ENCODE measurements at places on chromosomes 11 and 22. TPM values are rescaled to one million over a fixed set of nuclear protein-coding genes. Genes with fewer than 3 reads are reported as not detected.

DNA sequence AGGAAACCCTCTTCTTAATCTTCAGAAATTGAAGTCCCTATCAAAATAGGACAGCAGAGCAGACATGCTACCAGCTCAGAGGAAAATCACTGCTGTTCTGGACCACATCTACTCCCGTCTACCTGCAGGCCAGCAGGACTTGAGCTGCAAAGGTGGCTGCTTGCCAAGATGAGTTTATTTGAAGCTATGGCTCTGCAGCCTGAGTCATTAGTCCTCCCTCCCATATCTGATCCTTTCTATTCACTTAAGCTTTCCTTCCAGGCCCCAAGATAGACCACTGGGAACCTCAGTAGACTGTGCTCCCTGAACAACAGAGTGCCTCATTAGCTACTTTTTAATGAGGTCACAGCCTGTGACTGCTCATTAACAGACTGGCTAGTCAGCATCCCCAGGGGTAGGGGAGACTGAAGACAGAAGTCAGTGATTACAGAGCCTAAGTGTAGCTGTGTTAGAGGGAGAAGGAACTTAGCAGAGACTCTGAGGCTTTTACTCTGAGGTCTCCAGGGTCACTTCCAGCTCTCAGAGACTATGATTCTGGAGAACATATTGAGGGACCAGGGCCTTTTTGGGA is 6.8 kb upstream of the OR10A2 start:
- H3K4me3 ChIP-seq, result no peak overlapping the region
- no peaks in the 10 kb centered on the region for H3K4me1 ChIP-seq
- H3K36me3 ChIP-seq, result no peaks in the 10 kb centered on the region
- no peak overlapping the region for H3K27ac ChIP-seq

DNA sequence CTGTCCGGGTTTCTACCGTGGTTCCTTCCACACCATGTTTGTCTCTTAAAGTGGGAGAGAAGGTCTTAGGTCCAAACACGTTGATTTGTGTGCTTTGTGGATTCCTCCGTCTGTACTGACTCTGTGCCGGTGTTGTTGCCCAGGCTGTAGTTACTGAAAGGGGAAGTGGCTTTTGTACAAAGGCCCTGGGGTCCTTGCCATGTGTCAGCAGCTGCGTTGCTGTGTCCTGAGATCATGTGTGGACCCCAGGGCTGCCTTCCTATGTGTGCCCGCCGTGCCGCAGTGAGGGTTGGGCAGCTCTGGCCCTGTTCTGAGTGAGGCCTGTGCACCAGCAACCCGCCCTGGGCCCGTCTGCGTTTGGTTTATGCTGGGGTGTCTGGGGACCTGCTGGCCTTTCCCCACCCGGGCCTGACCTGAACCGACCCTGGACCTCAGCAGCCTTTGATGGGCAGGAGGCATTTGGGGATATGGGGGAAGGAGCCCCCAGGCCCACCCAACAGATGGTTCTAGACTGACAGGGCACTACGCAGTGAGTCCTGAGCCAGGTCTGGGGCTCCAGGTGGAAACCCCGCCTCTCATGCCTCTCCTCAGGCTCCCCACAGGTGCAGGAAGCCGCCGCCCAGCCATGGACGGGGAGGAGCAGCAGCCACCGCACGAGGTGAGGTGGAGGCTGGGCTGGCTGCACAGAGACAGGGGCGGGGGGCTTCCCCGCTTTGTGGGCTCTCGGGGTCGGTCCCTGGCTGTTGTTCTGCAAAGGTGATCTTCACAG is 6.9 kb downstream of the TRABD start:
- peaks cover 2% of the 10 kb centered on the region for H3K36me3 ChIP-seq
- H3K4me1 ChIP-seq, result peaks cover 29% of the 10 kb centered on the region
- H3K4me3 ChIP-seq, result no peak overlapping the region
- H3K27ac ChIP-seq, result no peak overlapping the region

DNA sequence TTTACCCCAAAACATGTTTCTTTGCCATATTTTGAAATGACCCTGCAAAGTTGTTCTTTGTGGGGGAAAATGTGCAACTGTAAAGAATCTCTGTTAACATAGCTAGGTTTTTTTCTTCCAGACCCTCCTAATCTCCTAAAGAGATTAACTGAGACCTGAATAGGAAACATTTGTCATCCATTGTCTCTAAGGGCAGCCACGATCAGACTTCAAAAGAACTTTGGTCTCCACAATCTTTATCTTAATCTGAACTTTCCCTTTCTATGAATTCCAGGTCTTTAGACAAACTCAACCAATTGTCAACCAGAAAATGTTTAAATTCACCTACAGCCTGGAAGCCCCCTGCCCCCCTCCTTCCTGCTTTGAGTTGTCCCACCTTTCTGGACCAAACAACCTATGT is 4.6 kb upstream of the LGALS12 start:
- no peaks in the 10 kb centered on the region for H3K4me1 ChIP-seq
- H3K4me3 ChIP-seq, result no peak overlapping the region
- H3K27ac ChIP-seq, result no peak overlapping the region
- DNase-seq, result no peak
- H3K27me3 ChIP-seq, result no peaks in the 10 kb centered on the region
- H3K36me3 ChIP-seq, result no peaks in the 10 kb centered on the region

GRCh38 chr11:2298131-2298794 is 3.5 kb downstream of the C11orf21 start:
- peaks cover 14% of the 10 kb centered on the region for H3K27me3 ChIP-seq
- no peak for DNase-seq
- no peak overlapping the region for H3K27ac ChIP-seq
- no peaks in the 10 kb centered on the region for H3K36me3 ChIP-seq
- peaks cover 35% of the 10 kb centered on the region for H3K4me1 ChIP-seq

DNA sequence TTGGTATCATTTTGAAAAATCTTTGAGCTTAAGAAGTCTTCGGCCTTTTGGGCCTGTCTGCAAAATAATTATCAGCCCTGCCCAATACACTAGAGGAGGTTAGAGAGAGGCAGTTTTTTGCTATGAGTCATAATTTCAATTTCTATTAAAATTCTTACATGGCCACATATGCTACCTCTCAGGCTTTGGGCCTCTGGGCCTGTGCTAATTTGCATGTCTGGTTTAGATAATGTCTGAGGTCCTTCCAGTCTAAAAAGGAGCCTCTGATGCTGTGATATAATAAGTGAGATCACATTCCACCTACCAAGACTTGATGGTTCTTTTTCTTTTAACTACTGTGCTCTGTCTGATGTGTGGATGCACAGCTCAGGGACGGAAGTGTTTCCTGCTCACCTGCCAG is 70.8 kb downstream of the KCNJ1 start:
- H3K27me3 ChIP-seq, result peaks cover 29% of the 10 kb centered on the region
- H3K36me3 ChIP-seq, result no peaks in the 10 kb centered on the region
- H3K4me1 ChIP-seq, result no peaks in the 10 kb centered on the region
- H3K27ac ChIP-seq, result no peak overlapping the region
- H3K4me3 ChIP-seq, result no peak overlapping the region

GRCh38 chr11:109747839-109748238 is 325.8 kb downstream of the C11orf87 start:
- DNase-seq, result no peak
- H3K27ac ChIP-seq, result no peak overlapping the region
- H3K36me3 ChIP-seq, result no peaks in the 10 kb centered on the region
- no peaks in the 10 kb centered on the region for H3K27me3 ChIP-seq
- H3K4me3 ChIP-seq, result no peak overlapping the region

DNA sequence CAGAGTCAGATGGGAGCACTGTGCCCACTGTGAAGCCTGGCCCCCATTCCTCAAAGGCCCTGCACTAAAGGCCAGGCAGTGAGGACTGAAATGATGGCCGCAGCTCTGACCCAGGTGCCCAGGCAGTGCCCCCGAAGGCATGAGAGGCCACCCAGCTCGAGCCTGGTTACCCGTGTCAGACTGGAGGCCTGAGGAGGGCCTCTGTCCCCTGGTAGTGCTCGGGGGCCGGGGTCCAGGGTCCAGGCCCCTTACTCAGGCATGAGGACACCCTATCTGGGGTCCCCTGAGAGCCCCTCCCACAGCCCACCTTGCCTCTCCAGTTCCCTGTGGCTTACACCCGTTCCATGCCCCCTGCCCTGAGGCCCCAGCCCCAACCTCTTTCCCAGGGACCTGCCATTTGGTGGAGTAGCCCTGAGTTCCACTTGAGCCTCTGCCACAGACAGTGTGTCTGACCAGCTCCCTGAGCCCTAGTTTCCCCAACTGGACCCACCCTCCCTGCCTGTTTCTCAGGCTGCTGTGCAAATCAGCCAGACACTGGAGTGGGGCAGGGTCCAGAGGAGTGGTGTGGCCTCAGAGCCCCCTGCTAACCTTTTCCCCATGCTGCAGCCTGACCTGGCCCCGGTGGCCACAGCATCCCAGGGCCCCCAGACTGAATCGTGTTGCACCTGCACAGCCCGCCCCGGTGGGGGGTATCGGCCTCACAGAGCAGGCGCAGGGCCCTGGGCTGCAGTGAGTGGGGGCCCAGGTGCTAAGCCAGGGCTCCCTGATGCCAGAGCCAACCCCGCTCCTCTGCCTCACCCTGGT is 10.8 kb upstream of the ANKRD13D start:
- H3K4me3 ChIP-seq, result no peak overlapping the region
- H3K27me3 ChIP-seq, result no peaks in the 10 kb centered on the region
- H3K4me1 ChIP-seq, result peaks cover 20% of the 10 kb centered on the region
- H3K27ac ChIP-seq, result peak overlapping the region; percentile 85

- no peak overlapping the region for H3K4me3 ChIP-seq
- no peak for DNase-seq
- H3K27ac ChIP-seq, result no peak overlapping the region
- H3K27me3 ChIP-seq, result no peaks in the 10 kb centered on the region
- no peaks in the 10 kb centered on the region for H3K4me1 ChIP-seq
- no peaks in the 10 kb centered on the region for H3K36me3 ChIP-seq
Observed at GRCh38 chr11:92416971-92417725, 192.5 kb downstream of the FAT3 start.

DNA sequence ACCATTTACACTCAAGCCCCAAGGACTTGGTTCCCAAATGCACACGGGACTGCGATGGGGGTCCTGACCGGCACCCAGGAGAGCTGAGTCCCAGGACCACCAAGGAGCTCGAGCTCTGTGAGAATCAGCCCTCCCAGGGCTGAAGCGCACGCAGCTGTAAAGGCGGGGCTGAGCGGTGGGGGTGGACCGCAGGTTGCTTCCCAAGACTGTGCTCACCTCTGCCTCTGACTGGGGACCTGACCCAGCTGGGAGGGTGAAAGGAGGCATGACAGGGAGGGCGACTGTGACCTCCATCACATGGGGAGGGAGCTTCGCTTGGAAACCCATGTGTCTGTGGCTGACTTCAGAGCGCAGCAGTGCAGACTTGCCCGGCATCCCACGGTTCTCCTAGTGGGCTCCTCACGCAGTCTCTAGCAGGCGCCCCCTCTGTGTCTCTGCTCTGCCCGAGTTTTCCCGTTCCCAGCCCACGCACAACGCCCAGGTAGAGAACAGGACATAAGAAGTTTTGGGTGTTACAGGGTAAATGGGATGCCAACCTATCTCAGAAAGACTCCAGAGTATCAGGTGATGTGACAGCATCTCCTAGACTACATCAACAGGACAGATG is 15.4 kb upstream of the NAP1L4 start:
- DNase-seq, result no peak
- H3K36me3 ChIP-seq, result peaks cover 8% of the 10 kb centered on the region
- H3K27ac ChIP-seq, result no peak overlapping the region
- no peak overlapping the region for H3K4me3 ChIP-seq

- DNase-seq, result peak; percentile 30
- no peak overlapping the region for H3K27ac ChIP-seq
- peaks cover 12% of the 10 kb centered on the region for H3K4me1 ChIP-seq
Observed at GRCh38 chr11:66728038-66728692, 851 bp downstream of the SPTBN2 start.

DNA sequence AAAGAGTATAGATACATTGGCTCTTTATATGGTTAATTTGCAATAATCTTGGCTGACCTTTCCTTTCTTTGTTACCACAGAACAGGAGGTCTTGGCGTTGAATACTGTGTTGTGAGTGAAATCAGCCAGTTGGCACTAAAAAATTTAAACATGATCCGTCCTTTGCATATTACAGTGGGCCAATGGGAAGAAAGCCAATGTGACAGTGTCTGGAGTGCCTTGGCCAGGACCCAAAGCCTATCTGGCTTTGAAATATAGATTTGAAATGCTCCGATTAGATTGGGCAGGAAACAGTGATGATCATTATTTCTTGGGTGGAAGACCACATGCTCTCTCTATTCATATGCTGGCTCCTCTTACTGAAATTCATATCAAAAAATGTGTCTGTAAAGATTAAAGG is 339.6 kb upstream of the ANO3 start:
- H3K27me3 ChIP-seq, result peaks cover 60% of the 10 kb centered on the region
- peak; percentile 39 for DNase-seq
- no peak overlapping the region for H3K4me3 ChIP-seq
- no peaks in the 10 kb centered on the region for H3K4me1 ChIP-seq
- H3K36me3 ChIP-seq, result no peaks in the 10 kb centered on the region
- no peak overlapping the region for H3K27ac ChIP-seq

GRCh38 chr11:8056810-8057463 is 24.1 kb upstream of the TUB start:
- peaks cover 1% of the 10 kb centered on the region for H3K27me3 ChIP-seq
- no peaks in the 10 kb centered on the region for H3K4me1 ChIP-seq
- no peaks in the 10 kb centered on the region for H3K36me3 ChIP-seq
- no peak overlapping the region for H3K27ac ChIP-seq
- DNase-seq, result no peak

GRCh38 chr11:17978553-17979287 is 34.1 kb downstream of the SERGEF start:
- H3K4me1 ChIP-seq, result no peaks in the 10 kb centered on the region
- no peak overlapping the region for H3K27ac ChIP-seq
- no peaks in the 10 kb centered on the region for H3K36me3 ChIP-seq
- DNase-seq, result peak; percentile 68
- no peak overlapping the region for H3K4me3 ChIP-seq
- H3K27me3 ChIP-seq, result no peaks in the 10 kb centered on the region

DNA sequence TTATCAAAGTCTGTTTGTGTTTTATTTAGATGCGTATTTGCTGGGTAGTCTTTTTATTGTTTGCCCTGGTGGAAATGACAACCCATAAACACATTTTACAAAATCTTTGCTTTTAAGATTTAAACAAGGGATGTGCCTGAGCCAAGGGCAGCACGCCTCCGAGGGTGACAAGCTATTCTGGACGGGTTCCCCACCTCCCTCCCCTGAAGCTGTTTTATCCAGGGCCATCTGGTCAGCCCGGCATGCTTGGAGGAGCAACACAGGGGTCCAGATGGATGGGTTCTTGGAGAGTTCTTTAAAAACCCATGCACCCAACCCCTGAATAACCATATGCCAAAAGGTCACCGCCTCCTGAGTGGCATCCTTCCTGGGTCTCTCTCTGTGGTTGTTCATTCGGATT is 408.9 kb downstream of the OPCML start:
- no peaks in the 10 kb centered on the region for H3K27me3 ChIP-seq
- no peak overlapping the region for H3K4me3 ChIP-seq
- no peaks in the 10 kb centered on the region for H3K4me1 ChIP-seq
- H3K36me3 ChIP-seq, result no peaks in the 10 kb centered on the region
- no peak overlapping the region for H3K27ac ChIP-seq

The XKR3 gene
- not detected for total RNA-seq

The MAJIN gene
- total RNA-seq, result not detected

The GPR83 gene
- 0.15 TPM for total RNA-seq

The KIRREL3 gene
- 0.07 TPM for total RNA-seq

The IL17REL gene
- not detected for total RNA-seq

The LINC01488 gene
- 1.6 TPM for total RNA-seq

The GRAMD1B gene
- total RNA-seq, result 81.5 TPM

Measured in cardiac muscle cell (in vitro differentiated cells and primary cell).